ENCODE measurements at places on chromosomes 12 and 14.

DNA sequence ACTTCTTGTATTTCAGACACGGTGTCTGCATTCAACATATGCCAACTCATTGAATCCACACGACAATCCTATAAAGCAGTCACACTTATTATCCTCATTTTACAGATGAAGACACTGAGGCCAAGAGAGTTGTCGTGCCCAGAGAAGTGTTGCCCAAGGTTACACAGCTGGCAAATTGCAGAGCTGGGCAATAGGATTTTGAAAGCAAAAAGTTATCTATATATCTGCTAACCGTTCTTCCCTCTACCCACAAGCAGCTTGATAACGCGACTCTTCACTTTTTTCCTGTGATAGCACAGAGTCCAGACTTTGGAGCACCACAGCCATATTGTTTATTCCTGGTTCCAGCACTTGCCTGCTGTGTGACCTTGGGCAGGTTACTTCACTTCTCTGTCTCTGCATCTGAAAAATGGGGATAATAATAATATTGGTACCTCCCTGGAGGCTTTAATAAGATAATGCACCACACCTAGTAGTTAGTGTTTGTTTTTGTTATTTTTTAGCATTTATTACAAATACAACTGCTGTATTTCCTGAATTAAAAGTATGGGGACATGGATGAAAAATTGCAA, 82.2 kb downstream of the CHST11 start:
- DNase-seq: no peak

- no peak for DNase-seq
Measured at GRCh38 chr12:108826807-108827721, 30.3 kb downstream of the SSH1 start.

DNA sequence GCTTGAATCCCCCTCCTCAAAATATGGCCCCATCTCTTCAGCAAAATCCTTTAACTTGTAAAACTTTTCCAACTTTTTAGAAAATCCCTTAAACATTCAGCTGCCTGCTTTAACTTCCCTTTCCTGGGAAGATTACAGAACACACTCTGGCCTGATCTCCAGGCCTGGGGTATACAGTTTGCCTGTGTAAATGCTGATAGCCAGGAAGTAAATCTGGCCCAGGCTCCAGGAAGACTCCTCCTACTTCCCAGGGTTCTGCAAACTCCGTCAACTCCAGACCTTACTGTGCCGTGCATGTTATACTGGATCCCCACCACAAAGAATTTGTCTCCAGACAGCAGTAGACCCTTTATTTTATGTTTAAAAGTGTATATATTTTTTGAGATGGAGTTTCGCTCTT, 67.0 kb upstream of the FERMT2 start:
- no peak for DNase-seq

DNA sequence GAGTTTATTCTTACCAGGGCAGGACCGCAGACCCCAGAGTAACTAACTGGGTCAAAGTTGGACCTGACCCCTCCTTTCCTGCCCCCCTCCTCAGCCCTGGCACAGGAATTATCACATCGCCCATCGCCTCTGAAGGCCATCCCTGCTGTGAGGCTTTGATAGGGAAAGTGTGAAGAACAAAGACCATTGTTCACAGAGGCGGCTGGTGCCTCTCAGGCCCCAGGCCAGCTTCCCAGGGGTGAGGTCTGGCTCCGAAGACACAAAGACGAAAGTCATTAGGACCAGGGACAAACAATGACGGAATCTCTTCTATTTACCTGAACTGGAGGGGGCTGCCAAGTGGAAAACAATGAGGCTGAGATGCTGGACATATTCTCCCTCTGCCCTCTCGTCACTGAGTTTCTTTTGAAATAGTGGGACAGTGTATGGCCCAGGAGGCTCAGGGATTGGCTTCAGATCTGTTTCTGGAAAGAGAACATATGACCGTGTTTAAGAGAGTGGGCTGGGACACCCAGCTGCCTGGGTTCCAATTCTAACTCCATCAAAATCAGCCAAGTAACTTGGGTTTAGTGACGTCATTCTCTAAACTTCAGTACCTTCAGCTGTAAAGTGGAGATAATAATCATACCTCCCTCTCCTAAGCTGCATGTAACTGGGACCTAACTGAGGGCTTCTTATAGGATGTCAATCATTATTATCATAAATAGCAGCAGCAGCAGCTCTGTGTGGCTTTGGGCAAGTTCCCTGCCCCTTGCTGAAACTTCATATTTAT, 769.4 kb downstream of the MED13L start:
- no peak for DNase-seq

DNA sequence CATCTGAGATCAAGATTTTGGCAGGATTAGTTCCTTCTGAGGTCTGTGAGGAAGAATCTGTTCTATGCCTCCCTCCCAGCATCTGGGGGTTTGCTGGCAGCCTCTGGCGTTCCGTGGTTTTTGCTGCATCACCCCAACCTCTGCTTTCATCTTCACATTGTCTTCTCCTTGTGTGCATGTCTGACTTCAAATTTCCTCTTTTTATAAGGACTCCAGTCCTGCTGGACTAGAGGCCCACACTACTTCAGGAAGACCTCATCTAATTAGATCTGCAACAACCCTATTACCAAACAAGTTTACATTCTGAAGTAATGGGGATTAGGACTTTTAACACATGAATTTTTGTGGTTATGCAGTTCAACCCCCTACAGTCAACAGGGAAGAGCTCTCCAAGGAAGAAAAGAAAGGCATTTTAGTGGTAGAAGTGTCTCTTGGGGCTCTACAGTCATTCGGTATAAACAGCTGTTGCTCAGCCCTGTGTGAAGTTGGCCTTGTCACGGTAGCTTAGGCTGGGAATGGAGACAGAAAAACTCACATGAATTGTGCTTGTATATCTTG, 89.7 kb downstream of the CAND1 start:
- DNase-seq: no peak

DNA sequence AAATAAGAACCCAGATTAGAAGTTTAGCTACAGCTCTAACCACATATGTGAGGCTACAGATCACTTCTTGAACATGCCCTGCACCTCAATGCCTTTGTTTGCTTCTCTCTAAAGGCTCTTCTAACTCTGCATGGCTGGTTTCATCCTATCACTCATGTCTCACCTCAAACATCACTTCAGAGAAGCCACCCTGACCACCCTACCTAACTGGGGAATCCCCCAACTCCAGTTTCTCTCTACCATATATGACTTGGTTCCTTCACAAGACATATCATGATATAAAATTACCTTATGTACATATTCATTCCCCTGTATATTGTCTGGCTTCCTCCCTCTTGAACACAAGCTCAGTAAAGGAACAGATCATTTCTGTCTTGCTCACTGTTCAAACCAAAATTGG, 250.2 kb upstream of the GRIP1 start:
- DNase-seq: no peak

DNA sequence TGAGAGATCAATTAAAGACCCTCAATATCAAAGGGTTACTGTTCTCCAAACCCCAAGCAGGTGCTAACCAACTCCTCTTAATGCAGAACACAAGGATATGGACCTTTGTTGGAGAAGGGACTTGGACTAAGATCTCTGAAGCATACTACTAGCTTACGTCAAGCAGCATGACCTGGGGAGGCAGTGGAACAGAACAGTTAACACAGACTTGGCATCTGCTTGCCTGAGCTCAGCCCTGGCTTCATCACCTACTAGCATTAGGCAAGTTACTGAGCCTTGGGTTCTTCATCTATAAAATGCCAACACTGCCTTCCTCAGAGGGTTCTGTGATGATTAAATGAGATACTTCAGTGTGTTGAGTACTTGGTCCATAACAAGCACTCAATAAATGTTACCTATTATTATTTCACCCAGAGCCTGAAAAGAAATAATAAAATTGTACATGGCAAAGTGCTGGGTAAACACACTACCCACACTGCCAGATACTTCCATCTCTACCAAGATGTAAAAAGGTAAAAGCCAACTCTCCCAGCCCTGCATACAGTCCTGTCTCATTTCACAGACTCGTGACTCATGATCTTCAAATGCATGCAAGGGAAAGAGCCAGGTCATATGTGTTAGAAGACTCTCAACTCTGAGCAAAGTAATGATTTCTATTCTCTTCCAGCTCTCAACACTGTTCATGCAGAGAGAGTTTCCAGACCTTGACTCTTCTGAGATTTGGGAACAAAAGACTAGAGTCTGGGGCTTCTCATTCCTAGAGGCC, 39.7 kb downstream of the FMNL3 start:
- DNase-seq: no peak

DNA sequence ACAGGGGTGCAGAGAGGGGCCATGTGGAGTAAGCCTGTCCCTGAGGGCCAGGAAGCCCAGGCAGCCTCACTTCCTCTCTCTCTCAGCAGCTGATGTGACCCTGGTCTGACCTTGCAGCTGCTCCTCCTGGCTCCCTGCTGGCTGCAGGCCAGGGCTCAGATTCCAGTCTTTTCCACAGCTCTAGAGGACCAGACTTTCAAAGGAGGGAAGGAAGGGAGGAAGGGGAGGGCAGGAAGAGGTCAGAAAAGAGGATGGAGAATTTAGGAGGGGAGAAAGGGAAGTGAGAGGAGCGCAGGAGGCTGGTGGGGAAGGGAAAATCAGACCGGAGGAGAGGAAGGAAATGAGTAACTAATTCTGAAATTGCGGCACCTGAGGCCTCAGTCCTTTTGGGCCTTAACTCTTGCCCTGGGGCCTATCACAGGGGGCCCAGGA, 40.9 kb upstream of the VASH1 start:
- DNase-seq: no peak

GRCh38 chr14:91029456-91030217, 30.8 kb downstream of the RPS6KA5 start:
- no peak for DNase-seq

DNA sequence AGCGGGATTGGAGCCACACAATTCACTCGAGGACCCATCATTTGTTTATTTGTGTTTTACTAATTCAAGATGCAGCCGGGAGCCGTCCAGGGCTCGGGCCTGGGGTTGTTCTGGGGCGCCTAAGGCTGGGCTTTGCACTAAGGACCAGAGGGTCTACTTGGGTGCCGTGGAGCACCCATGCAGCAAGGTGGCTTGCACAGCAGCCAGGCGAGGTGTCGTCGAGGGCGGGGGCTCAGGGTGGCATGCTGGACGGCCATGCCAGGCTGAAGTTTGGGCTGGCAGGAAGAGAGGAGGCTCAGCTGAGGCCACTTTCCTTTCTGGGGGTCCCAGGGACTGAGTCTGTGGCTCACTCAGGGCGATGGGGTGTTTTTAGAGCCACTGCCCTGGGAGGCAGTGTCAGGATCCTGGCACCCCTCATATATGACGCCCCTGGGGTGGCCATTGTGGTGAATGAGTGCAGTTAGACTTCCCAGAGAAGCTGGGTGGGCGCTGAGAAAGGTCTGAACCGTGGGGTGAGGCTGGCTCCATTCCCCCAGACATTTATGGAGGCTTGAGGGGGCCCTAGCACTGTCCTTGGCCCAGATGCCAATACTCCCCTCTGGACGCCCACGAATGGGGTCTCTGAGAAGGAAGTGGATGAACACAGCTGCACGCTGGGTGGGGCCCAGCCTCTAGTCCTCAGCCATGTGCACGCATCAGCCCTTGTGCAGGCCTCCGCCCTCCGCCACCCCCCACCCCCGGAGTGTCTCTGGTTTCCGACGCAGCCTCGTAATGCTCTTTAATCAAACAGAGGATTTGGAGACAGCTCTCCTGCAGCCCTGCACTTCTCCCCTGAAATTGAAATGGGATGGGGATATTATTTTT, 11.3 kb downstream of the MEG3 start:
- no peak for DNase-seq

DNA sequence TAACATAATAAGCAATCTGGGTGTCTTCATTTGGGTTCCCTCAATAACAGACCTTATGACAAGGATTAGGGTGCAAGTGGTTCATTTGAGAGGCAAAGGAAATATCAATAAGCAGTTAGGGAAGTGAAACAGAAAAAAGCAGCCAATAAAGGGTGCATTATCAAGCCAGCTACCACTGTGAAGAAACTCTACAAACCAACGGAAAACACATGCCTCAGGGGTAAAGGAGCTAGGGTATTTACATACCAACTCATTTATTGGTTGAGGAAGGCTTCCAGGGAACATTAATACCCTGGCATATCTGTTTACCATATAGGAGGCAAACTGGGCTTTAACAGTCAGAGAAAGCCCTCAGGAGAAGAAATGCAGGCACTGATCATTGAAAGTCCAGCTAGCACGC, 22.7 kb upstream of the IFNG-AS1 start:
- no peak for DNase-seq

DNA sequence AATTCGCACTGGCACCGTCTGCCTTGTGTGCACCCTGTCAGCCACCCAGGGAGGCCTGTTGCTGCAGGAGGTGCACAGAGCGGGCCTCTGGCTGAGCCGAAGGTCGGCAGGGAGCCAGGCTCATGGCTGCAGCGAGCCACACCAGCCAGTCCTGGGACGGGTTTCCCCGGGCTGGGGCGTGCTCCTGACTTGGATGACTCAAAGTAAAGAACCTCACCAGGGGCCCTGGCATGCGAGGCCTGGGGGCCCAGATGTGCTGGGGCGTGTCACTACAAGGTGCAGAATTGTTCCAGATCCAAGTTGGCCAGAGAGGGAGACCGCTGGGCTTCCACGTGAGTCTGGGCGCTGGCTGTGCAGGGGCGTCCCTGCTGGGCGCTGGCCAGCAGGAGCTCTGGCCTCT, 34.5 kb downstream of the FBRSL1 start:
- no peak for DNase-seq

- no peak for DNase-seq
Measured at GRCh38 chr12:93622485-93622884, 50.0 kb downstream of the SOCS2 start.

GRCh38 chr12:42325326-42325652, 605 bp downstream of the ZCRB1 start:
- DNase-seq: no peak

DNA sequence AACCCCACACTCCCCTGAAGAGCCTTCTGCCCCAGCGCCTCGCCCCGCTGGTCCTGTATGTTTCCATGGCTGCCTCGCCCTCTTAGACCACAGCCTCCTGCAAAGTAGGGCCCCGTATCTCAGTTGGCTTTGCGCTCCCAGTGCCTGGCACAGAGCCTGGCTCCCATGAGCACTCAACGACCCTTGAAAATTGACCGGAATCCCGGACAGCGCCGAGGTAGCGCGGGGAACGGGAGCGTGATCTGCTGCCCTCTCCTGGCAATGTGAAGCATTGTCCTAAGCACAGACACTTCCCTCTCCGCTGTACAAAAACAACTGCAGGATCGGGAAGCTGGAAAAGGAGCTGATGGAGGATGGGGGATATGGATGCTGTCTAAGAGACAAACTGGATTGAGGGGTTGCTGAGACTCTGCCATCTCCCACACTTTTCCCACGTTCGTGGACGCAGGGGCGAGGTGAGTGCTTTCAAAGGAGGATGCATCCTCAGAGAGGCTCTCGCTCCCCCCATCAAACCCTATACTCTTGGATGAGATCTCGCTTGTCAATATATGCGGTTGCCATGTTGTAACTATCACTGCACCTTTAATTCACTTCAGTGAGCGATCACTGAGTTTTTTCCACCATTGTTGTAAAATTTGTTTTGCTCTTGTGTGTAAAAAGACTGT, 10.7 kb upstream of the FKBP4 start:
- peak; percentile 42 for DNase-seq
